ENCODE measurements at places on chromosomes 11 and 22.

DNA sequence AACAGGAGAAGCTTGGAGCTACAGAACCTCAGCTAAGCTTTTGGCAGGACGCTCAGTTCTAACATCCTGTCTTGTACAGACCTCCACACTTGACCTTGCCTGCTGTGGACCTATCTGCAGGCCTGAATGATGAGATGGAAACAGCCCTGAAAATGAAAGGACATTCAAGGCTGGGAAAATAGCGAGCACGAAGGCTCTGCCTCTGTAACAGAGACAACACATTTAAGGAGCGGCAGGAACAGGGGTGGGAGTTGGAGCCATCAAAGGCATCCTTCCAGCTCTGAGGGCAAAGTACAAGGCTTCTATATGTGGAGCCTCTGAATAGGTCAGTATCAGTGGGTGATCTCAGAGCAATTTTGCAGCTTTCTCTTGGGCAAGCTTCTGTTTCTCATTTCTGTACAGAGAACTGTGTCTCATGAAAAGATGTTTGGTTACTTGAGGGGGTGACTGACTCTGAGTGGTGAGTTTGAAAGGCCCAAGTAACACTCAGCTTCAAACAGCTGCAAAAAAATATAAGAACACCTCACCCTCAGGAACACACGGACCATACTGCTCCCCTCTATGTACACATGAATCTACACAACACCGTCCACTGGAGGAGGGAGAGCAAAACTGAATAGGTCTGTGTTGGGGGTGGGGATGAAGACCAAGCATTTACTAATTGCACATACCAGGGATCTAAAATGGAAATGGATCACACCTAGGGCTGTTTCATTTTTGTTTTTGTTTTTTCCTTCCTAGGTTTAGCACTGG lies 101.6 kb downstream of the CCDC81 start:
- no peak for DNase-seq

DNA sequence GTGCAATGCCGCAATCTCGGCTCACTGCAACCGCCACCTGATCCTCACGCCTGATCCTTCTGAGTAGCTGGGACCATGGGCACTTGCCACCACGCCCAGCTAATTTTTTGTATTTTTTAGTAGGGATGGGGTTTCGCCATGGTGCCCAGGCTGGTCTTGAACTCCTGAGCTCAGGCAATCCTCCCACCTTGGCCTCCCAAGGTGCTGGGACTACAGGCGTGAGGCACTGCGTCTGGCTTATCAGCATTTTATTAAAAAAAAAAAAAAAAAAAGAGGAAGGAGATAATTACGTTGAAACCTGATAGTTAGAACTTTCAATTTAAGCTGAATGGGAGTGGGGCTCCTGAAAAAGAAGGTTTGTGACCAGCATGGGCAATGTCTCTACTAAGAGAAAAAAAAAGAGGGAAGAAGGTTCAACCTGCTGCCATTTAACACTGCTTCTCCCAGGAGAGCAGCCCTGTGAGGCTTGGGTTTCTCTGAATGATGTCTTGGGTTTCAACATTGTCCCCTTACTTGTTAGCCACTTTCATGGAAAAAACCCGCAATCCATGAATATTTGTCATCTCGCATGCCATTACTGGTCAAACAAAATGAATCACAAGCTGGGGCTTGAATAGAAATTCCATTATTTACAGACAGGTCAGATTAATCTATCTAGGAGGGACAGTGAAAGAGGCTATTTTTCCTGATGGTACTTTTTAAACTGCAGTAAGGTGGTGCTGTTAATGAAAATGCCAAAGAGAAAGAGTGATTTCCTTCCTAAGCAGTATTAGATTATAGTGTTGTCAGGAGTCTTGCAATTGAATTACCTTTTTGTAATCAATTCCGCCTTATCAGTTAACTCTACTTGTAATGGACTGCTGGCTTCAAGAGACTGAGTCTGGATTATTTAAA lies 72.5 kb downstream of the PACS1 start:
- no peak for DNase-seq

GRCh38 chr22:22394591-22394990 lies 114.0 kb downstream of the ZNF280B start:
- no peak for DNase-seq

GRCh38 chr11:11841116-11841722 lies 553 bp upstream of the USP47 start:
- DNase-seq: no peak

- no peak for DNase-seq
Observed at GRCh38 chr11:118785362-118785761, 5.6 kb downstream of the DDX6 start.

DNA sequence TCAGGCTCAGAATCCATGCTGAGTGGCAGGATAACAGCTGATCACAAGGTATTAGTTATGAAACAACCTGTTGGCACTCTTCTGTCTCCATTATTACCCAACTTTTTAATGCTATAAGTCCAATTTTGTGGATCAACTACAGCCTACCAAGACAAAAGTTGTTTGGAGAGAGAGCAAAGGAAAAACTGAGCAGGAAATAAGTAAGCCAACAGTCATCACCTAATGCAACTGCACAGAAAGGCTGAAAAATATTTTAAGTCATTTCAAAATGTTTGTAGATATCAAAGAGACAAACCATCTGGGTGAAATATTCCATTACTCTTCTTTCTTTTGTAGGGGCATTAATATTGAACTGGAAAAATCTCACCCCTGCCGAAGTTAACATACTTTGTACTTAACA lies 41.6 kb downstream of the FDX1 start:
- no peak for DNase-seq

All from retina (tissue), 1 donor.